ENCODE measurements at places on chromosomes 12 and 14.

DNA sequence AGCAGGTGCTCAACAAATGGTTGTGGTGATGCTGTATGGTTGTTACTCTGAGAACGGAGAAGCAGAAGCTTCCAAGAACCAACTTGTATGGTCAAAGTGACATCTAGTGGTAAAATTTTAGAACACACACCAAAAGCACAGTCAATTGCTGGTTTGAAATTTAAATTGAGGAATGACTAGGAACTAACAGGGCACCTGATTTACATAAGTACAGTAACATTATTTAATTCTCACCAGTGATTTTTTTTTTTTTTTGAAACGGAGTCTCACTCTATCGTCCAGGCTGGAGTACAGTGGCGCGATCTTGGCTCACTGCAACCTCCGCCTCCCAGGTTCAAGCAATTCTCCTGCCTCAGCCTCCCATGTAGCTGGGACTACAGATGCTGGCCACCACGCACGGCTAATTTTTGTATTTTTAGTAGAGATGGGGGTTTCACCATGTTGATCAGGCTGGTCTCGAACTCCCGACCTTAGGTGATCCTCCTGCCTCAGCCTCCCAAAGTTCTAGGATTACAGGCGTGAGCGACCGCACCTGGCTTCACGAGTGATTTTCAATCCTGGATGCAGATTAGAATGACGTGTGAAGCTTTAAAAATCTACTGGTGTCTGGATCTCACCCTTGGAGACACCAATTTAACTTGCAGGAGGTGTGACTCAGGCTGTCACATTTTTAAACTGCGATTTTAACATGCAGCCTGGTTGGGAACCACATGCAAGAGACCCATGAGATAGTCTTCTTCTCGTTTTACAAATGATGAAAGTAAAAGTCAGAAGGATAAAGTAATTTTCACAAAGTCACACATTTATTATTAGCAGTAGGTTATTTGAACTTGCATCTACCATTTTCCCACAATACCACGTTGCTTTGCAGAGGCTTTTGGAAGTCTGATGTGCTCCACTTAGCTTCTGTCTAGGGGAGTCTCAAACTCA, 14.1 kb upstream of the NUMB start:
- DNase-seq, result no peak

DNA sequence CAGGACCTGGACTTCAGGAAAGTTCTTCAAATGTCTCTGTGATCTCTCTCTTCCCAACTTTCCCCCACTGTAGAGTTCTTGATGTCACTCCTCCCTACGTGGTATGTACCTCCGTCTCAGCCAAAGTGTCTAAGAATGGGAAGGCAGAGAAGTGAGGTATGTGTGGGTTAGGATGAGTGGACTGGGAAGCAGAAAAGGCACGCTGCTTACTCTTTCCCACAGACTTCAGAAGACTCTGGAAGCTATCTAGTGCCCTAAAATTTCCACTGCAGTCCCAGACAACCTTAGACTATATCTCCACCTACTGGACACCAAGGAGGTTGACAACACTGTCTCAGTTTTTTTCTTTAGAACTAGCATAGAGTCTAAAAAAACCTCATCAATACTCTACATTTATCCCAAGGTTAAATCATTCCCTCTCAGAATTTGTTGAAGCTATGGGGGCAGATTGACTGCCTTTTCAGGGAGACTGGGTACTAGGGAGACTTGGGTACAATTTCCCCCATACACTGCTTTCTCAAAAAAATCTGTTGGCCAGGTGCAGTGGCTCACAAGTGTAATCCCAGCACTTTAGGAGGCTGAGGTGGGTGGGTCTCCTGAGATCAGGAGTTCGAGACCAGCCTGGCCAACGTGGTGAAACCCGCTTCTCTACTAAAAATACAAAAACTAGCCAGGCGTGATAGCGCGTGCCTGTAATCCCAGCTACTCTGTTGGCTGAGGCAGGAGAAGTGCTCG, 20.6 kb upstream of the ITGA5 start:
- peak; percentile 72 for DNase-seq

DNA sequence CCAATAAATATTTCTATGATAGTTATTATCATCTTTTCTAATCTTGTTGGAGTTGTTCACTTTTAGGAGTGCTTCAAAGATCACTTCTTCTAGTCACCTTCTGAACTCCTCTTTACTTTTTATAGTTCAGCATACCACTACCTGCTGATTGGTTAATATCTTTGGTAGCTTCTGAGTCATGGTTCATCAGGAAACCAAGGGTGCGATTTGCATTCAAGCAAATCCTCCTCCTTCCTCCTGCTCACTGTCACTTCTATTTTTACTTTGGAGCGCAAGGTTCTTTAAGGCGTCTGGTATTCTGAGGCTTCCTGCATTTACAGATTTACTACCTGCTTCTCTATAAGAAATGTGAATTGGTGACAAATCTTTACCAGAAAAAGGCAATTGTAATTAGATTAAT, 24.0 kb downstream of the SYT1 start:
- DNase-seq, result no peak

DNA sequence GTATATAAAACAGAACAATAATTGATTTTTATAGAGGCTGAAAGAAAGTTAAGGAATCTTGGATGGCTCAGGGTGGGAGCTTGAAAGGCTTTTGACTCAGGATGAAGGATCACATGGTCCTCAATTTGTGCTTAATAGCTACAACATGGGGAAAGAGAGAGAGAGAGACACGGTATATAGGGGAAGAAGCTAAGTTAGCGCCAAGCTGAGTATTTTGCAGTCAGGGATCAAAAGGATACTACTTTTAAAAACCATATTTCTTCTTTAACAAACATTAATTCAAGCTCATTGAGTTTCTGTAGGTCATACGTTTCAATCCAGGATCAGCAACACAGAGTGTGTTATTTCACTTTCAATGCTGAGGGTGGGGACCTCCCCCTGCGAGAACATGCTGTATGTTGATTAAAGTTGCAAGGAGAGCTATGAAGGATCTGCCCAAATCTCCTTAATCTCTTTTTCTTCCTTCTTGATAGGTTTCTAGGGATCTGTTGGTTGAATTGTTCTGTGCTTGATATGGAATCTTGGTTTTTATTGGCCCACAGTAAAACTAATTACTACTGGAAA, 133.1 kb upstream of the NUDT4 start:
- DNase-seq, result no peak

- no peak for DNase-seq
These were observed 249.2 kb upstream of the AMIGO2 start for GRCh38 chr12:47328831-47329545.

DNA sequence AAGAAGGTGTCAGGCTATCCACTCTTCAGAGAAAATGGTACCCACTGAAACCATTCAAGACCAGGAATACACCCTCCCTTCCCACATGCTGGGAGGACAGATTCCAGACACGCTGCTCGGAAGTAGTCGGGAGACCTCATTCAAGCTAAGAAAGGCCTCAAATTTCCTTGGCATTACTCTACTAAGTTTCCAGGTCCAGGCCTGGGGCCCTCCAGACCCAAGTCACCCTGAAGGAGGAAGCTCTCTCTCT, 27.1 kb upstream of the RPLP0 start:
- DNase-seq, result no peak

DNA sequence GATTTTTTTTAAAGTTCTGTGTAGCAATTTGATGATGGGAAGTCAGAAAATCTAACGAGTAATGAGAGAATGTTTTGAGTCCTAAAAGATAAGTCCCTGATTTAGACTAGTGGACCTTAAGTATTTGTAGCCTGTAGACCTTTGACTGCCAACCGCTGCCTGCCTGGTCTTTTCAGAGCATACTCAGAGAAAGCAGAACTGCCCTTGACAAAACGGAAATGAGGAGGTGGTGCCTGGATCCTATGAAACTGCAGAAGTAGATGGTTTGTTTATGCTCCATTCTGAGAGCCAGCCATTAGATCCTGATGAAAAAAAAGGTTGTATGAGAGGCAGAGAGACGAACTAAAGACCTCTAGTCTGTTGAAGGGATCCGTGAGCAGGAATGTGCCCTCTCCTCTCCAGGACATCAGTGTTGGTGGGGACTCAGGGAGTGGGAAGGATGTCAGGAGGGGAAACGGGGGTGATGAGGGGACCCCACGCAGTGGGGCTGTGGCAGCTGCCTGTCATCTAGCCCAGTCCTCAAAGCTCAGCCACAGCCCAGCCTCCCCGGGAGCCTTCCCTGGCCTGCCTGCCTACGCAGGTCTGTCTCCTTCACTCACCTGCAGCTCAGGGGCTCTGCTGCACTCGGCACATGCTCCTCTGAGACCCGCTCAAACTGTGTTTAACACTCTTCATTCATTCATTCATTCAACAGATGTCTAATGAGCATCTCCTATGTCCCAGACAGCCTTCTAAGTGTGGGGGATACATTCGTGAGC, 447.5 kb downstream of the AACS start:
- no peak for DNase-seq

DNA sequence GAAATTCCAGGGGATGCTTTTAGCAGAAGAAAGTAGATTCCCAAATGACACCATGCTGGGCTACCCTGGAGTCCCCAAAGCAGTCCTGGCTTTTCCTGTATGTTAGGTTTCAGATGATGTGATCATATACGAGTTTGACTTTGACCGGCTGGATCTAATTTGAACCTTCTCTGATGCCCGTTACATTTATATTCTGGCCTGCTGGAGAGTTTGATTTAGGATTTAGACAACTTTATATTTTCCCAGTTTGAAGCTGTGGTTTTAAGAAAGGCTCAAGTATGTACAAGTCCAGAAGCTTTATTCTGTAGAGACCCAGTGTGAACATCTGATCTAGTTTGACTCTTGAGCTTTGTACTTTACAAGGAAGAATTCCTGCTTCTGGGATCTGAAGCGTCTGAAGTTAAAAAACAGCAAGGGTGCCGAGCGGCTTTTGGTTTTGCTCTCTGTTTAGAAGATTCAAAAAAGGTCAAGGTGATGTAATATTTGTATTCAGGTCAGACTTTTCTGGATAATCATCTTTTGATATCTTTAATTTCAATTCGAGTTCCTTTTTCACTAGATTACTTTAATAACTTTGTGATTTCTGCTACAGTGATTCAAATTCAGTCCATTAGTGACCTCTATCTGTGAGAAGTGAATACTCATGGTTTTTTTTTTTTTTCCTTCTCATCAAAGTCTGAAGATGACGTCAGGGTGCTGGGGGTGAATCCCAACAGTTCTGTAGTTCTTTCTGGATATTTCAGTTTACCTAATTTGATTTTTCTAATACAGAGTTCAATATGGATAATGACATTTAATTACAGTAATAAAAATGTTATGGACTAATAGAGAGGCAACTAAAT, 6.3 kb downstream of the FLRT2 start:
- DNase-seq, result peak; percentile 49

DNA sequence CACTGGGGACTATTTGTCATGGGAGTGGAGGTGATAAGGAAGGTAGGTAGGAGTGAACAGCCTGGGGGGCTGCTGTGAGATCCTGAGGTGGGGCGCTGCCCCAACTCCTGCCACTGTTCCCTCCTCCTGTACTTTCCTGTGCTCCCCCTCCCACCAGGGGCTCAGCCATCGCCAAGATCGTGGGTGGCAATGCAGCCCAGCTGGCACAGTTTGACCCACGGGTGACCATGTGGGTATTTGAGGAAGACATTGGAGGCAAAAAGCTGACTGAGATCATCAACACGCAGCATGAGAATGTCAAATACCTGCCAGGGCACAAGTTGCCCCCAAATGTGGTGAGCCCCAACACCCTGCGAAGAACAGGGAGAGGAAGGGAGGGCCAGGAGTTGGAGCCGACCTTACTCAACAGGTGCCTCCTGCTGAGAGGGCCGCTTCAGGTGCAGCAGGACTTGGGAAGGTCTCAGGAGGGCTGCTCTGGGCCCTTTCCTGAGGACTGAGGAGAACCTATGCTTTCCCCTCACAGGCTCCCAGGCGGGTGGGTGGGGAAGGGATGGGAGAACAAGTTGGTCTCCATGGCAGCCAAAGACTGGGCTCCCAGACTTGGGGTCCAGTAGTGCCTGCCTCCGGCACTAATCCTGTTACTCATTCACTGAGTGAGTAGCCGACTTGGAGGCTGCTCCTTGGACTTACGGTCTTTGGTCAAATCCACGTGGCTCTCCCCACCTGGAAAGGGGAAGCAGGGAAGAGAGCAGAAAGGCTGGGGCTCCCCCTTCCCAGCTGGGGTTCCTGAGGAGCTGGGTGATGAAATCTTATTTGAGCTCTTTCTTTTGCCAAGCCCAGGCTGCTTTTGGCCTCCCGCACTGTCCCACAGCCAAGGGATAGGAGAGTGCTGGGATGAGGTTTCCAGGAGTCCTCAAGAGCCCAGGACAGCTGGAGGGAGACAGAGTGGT, 884 bp downstream of the GPD1 start:
- no peak for DNase-seq

GRCh38 chr12:91920276-91920675, 225.4 kb downstream of the BTG1 start:
- DNase-seq, result no peak

GRCh38 chr12:32917094-32917611, 20.6 kb upstream of the PKP2 start:
- no peak for DNase-seq

DNA sequence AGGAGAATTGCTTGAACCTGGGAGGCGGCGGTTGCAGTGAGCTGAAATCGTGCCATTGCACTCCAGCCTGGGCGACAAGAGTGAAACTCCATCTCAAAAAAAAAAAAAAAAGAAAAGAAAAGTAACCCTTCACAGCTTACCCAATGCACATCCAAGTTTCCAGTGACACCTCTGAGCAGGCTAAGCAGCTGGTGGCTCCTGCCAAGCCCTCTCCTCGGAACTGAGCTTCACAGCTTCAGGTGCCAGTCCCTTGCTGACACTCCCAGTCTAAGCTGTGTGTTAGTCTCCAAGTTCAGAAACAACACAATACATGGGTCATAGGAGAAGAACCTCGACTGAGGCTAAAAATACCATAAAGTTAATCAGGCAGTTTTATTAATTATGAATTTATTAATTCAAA, 7.9 kb downstream of the CD9 start:
- no peak for DNase-seq

DNA sequence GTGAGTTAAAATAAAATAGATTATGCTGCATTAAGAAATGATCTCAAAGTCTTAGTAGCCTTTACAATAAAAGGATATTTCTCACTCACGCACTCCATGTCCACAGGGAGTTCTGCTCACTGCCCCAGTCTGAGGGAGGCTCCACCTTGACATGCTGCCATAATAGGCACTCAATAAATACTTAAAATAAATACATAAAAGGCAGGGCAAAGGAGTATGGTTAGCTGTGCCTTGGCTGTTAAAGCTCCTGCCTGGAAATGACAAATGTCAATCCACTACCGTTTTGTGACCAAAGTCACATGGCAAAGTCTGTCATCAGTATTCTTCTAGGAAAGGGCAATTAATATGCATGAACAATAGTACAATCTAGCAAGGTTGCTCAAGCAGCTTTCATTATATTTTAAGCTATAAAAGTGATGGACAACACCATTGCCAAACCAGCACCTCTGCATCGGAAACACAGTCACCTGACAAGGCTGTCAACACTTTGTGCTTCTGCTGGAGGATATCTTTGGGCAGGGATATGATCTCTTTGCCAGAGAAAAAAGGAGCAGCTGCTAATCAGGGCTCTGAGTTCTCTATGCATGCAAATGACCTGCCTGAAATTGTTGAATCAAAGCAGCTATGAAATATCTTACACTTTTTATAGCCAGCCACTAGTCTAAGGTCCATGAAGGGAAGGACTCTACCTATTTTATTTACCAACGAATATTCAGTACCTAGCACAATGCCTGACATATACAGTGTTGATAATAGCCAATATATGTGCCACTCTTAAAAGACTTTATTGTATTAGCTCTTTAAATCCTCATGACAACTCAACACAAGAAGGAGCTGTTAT, 90.1 kb downstream of the PTPRR start:
- DNase-seq, result no peak

- DNase-seq, result no peak
These were observed 37.9 kb downstream of the PITPNM2 start for GRCh38 chr12:123113026-123113425.

Measured in hippocampal formation (tissue), 2 donors.